Frontal cortex (tissue), 4 donors: ENCODE measurements at places on chromosomes 2 and 18. TPM values are rescaled to one million over a fixed set of nuclear protein-coding genes. Genes with fewer than 3 reads are reported as not detected.

SKOR2 gene
- total RNA-seq: not detected

DTNA gene
- total RNA-seq: 46.5 TPM

DNA sequence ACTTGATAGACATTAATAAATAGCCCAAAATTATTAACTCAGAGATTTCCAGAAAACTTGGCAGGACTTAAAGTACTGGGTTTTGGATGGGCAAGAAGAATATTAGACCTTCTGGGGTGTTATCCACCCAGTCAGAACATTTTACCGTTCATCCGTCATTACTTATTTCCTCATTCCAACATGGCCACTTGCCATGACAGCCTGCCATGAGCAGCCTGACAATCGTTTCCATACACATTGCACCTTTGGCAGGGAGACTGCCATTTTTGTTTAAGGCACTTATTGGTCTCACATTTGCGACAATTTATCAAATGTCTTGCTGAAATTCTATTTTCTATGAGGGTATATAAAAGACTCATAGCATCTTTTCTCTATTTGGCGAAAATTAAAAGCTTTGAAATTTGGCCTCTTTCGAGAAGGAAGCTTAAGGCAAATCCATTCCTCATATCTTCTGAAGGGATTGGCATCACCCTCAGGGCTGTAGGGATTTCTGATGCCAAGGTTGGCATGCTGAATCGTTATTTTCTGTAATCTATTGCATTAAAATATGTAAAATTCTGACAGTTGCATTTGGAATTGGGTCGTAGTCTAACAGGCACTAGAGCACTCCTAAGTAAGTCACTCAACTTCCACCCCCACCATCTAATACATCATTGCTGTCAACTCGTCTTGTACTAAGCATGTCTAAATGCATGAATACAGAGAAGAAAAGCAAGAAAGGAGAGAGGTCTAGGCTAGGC lies 406.3 kb upstream of the PIK3C3 start:
- DNase-seq: no peak

- no peak for DNase-seq
These were observed 145.4 kb upstream of the PGAP1 start for GRCh38 chr2:197071790-197072436.

DNA sequence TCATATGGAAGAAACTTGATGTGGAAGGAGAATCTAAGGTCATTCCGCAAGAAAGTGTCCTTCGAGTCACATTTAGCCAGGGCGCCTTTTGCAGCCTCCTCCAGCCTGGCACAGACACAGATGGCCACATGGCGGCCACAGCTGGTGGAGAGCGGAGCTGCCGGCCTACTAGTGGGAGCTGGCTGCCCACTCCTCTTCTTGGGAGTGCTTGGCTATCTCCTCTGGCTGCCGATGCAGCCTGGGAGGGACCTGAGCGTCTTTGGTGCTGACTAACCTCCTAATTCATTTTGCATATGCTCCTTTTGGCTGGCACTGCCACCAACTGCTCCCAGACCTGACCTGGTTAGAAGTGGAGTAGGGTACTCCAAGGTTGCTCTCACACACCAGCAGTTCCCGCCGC lies 199.3 kb upstream of the MYT1L start:
- no peak for DNase-seq
